Esophagus squamous epithelium (tissue), 5 donors: ENCODE measurements at places on chromosomes 12 and 14.

- no peak overlapping the region for H3K4me3 ChIP-seq
- H3K27me3 ChIP-seq: no peaks in the 10 kb centered on the region
- H3K4me1 ChIP-seq: no peaks in the 10 kb centered on the region
These were observed 14.4 kb upstream of the SDR39U1 start for GRCh38 chr14:24456980-24457379.

- no peak overlapping the region for H3K4me3 ChIP-seq
- no peak overlapping the region for H3K27ac ChIP-seq
- H3K27me3 ChIP-seq: peaks cover 10% of the 10 kb centered on the region
- no peak for DNase-seq
- no peaks in the 10 kb centered on the region for H3K36me3 ChIP-seq
- H3K4me1 ChIP-seq: no peaks in the 10 kb centered on the region
These were observed 49.4 kb downstream of the SLC8A3 start for GRCh38 chr14:70139384-70139783.

DNA sequence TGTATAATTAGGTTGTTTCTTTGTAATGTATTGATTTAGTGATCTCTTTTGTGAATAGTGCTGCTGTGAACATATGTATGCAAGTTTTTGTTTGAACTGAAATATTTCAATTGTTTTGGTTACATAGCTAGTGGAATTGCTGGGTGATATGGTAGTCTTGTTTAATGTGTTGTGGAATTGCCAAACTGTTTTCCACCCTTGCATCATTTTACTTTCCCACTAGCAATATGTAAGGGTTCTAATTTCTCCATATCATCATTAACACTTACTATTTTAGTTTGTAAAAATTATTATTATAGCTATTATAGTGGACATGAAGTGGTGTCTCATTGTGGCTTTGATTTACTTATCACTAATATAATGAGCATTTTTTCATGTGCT is 5.9 kb downstream of the G2E3 start:
- no peaks in the 10 kb centered on the region for H3K36me3 ChIP-seq
- H3K27me3 ChIP-seq: no peaks in the 10 kb centered on the region
- H3K27ac ChIP-seq: no peak overlapping the region
- DNase-seq: no peak

DNA sequence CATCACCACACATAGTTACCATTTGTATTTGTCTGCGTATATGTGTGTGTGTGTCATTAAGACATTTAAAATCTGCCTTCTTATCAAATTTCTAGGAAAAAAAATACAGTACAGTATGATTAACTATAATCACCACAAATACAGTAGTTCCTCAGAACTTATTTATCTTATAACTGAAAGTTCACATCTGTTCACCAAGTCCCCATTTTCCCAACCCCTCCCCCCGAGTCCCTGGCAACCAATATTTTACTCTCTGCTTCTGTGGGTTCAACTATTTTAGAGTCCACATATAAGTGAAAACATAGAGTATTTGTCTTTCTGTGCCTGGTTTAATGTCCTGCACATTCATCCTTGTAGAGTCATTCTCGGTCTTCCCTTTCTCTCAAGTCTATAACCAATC is 12.3 kb downstream of the CAPS2 start:
- no peaks in the 10 kb centered on the region for H3K27me3 ChIP-seq
- H3K36me3 ChIP-seq: no peaks in the 10 kb centered on the region
- no peak overlapping the region for H3K4me3 ChIP-seq
